ENCODE measurements at places on chromosomes 2 and 18.
A peak's percentile ranks its signal among the peaks of the same experiment; 100 is the strongest.

GRCh38 chr18:73511771-73512503, 635.7 kb downstream of the FBXO15 start:
- DNase-seq: no peak

- DNase-seq: no peak
These were observed 39.7 kb downstream of the VIL1 start for GRCh38 chr2:218458598-218458997.

GRCh38 chr2:6977786-6978185, 60.6 kb downstream of the RNF144A start:
- no peak for DNase-seq

DNA sequence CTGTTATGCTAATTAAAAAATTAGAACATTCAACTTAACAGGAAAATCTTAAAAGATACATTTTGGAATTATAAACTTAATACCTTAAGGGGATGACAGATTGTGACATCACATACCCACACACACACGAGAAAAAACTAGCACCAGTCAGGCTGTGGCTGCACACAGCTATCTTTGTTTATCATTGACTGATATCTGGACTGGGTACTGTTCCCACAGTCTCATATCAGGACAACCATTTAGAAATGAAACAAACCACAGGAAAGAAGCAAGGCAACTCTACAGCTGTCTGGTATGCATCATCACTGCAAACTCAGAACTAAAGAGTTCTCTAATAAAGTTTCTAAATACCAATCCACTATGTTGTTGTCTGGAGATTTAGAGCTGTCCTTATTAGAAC, 210.9 kb upstream of the SMAD7 start:
- DNase-seq: peak; percentile 21

DNA sequence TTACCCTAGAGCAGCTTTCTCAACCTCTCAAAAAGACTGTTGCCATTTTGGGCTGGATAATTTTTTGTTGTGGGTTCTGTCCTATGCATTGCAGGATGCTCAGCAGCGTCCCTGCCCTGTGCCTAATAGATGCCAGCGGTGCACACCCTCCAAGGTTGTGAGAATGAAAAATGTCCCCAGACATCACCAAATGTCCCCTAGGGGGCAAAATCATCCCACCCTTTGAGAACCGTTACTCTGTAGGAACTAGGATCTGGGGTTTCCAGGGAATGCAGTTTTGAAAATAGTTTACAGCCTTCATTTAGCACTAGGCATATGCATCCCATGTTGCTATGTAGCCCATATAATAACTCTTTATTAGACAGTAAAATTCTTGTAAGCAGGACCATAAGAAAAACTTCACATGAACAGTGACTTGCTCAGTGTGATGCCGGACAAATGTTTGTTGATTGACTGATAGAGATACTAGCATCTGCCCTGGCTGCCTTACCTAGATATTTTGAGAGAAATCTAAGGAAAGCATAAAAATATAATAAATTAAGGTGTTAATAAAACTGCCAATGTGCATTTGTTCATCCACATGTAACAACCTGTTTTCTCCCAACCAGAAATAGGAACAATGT, 79.2 kb upstream of the EPC2 start:
- DNase-seq: no peak

- DNase-seq: no peak
These were observed 1.5 kb upstream of the ASNSD1 start for GRCh38 chr2:189659734-189660133.

DNA sequence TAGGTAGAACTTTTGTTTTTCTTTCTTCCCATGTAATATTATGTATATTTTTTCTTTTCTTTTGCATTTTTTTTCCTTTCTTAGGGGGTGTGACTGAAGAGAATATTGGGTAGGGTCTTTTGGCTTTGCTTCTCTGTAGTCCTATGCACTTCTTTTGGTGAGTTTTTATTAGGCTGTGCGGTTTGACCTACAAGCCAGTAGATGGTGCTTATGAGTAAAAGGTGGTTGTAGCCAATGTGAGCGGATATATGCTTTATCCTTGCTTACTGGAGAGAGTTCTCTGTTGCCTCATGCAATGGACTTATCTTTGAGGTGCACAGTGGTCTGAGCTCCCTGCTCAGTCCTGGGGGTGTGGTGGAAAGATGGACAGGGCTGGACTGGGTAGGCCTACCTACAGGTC, 52.7 kb downstream of the DSEL start:
- DNase-seq: no peak

DNA sequence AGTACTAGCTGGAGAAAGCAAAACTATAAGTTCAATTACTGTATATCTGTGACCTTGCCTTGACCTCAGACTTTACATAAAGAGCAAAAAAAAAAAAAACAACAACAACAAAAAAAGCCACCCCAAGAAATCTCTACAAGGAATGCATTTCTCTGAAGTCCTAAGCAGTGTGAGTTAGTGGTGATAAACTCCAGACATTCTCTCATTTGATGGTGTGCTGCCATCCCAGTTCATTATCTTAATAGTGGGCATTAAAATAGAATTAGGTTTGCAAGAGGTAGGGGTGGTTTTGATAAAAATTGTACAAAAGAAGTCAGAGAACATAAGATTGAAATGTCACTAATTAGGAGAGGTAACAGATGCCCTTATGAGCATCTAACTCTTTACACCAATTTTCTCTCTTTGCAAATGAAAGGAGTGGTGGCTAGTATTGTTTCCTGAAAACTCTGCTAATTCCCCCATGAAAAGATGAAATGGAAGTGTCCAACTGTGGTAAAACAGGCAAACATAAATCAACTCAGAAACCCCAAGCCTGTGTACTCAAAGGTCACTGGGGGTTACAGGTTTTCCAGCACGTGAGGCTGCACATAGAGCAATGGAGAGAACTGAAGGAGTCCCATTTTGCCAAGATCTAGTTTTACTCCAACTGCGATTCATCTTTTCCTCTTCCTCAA, 131.9 kb downstream of the MEIS1 start:
- DNase-seq: no peak

DNA sequence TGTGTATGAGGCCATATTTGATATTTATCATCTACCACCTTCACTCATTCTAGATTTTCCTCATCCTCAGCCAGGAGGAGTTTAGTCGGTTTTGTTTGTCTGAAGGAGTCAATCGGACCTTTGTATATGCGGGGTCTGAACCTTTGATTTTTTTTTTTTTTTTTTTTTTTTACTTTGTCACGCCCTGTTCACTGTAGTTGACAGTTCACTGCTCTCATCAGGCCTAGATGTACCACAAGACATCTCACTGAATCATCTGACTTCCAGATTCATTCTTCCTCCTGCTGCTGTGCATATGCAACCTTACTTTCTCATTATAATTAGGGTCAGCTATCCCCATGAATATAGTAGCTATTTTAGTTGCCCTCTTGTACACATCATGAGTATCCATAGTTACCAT, 133.2 kb downstream of the ARHGAP15 start:
- no peak for DNase-seq

DNA sequence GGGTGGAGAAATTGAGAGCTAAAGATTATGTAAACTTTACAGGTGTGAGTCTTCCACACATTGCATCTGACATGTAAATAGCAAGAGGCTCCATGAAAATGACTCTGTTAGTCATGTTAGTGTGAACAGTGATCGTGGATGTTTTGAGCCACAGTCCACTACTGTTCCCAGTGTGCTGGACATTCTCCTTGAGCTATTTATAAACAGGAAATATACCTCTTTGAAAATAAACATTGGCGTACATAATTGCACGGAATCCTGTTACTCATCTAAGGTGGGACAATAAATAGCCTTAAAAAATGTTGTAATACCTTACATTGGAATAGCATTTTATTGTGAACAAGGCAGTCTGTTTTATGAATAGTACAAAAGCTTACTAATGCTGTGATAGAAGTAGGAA, 37.0 kb downstream of the LIMS1 start:
- DNase-seq: no peak

DNA sequence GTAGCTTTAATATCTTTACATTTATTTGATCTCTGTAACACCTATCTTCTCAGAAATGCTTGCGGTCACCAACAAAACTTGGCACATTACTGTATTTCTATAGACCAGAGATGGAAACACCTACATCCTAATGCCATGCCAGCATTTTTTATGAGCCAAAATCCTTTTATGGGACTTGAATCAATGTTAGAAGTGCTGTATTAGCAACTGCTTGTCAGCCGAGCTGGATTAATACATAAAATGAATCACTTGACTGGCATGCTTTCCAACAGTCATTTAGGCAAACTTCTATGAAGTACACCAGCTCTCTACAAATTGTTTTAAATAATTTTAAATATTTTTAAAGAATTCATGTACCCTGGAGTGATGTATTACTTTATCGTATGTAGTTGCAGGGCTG, 272.9 kb upstream of the NRP2 start:
- no peak for DNase-seq

DNA sequence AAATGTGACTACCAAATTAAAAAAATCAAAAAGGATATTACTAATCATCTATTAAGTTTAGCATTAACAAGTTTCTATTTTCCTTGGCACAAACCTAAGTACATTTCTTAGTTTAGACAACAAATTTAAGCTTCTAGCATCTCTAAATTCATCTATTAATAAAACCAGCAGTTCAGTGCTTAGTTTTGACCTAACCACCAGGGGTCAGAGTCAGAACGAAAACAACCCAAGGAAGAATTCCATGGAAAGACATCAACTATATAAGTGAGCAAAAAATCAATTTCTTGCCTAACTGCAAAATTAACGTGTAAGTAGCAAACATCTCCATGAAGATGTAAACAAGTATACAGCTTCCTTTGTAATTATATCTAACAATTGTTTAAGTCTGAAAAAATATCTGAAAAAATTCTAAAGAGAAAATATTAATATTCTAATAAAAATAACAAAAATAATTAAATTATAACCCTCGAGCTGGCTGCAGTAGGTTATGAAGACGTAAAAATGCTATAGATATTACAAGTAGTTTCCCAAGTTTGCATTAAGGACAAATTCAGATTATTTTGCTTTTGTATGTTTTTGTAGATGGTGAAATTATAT, 83.7 kb downstream of the CERKL start:
- no peak for DNase-seq

GRCh38 chr2:223720367-223720766, 117.0 kb downstream of the AP1S3 start:
- no peak for DNase-seq

- no peak for DNase-seq
These were observed 2.5 kb downstream of the CYP1B1 start for GRCh38 chr2:38073211-38074057.

- no peak for DNase-seq
These were observed 62.8 kb upstream of the ATL2 start for GRCh38 chr2:38439863-38440262.

- no peak for DNase-seq
These were observed 19.5 kb downstream of the EMX1 start for GRCh38 chr2:72936660-72937355.

DNA sequence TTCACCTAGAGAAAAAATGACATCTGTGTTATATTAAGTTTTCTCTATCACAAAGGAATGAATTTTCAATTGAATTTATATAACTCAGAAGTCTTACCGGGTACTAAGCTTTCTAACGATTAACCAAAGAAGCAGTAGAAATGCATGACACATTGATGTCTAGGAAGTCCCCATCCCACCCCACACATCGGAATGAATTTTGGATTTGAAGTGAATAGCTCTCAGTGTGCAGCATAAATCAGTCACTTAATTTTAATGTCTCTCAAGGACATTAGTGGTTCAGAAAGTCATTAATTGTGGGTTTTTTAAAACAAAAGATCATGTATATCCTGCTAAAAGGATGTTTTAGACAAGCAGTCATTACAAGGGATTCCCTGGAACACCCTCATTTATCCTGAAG, 141.4 kb upstream of the PIEZO2 start:
- DNase-seq: no peak

GRCh38 chr2:128691526-128691925, 372.9 kb upstream of the HS6ST1 start:
- no peak for DNase-seq

DNA sequence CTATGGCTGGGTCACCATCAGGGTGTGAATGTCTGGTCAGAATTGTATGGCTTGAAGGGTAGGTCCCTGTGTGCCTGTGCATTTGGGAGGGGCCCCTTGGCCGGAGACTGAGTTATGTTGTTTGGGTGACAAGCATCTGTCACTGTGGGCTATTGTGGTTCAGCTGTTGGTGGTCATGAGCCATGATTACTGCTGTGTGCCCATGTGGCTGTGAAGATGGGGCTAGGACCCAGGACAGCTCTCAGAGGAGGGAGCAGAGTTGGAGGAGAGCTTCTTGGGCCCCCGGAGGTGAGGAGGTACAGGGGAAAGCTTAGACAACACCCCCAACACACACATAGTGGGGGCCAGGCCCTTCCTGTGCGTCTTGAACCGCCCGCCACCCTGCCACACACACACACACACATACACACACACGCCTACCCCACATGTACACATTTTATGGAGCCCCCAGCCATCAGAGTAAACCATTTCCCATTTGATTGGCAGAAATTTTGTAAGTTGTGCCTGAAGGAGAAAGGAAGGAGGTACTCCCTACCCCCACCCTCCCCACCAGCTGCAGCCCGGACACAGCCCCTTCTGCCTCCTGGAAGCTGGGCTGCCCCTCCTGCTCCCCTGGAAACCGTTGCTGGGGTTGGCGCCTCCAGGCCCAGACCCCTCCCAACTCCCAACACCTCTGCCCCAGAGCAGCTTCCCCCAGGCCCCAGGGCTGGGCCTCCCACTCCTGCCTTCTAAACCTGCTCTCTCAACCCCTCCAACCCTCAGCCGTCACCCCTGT, 2.0 kb downstream of the GAREM2 start:
- DNase-seq: no peak

DNA sequence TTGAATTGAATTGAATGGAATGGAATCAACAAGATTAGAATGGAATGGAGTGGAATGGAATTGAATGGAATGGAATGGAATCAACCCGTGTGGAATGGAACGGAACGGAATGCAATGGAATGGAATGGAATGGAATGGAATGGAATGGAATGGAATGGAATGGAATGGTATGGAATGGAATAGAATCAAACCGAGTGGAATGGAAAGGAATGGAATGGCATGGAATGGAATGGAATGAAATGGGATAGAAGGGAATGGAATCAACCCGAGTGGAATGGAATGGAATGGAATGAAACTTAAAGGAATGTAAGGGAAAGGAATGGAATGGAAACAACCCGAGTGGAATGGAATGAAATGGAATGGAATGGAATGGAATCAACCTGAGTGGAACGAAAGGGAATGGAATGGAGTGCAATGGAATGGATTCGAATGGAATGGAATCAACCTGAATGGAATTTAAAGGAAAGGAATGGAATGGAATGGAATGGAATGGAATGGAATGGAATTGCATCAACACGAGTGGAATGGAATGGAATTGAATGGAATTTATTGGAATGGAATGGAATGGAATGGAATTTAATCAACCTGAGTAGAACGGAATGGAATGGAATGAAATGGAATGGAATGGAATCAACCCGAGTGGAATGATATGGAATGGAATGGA, 1146.6 kb downstream of the RPIA start:
- DNase-seq: no peak

- no peak for DNase-seq
These were observed 113.7 kb upstream of the SPRED2 start for GRCh38 chr2:65545837-65546805.

All from activated T-helper 1 cell treated with anti-CD3 and anti-CD28 coated beads, Interleukin-12 subunit alpha, Interleukin-12 subunit beta, Interleukin-2, Interleukin-4 antibody, amounts not matched to agents 30 ng/mL and 10 ng/mL and 1 ng/mL, durations not matched to agents 14 hours and 24 hours and 36 hours (primary cell).